RPMI7951 (cell line): ENCODE measurements at places on chromosomes 11 and 22. TPM values are rescaled to one million over a fixed set of nuclear protein-coding genes. Genes with fewer than 3 reads are reported as not detected.

GRCh38 chr11:29879560-29879959 is 137.3 kb downstream of the KCNA4 start:
- DNase-seq: no peak

GRCh38 chr11:112570333-112570732 is 309.7 kb upstream of the PLET1 start:
- no peak for DNase-seq

DNA sequence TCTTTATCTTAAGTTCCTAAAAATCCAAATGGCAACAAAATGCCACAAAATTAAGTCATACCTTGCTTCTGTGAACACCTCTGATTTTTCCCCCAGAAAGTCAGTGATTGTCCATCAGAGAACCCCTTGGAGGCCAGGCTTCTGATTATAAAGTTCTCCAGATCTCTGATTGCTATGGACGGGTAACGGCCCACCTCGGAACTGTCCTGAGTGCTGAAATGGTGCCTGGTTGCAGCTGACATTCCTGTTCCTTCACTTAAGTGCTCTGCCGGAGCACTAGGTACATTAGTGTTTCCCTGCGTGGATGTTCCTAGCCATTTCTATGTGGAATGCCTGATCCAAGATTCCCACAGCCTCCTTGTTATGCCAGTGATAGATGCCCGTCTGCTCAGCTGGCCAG is 85.0 kb downstream of the CHST1 start:
- DNase-seq: peak; percentile 30

PKP3 gene
- 0.84 and 2.9 TPM in 2 replicates for total RNA-seq

HPS5 gene
- total RNA-seq: 16.0 and 16.5 TPM in 2 replicates
